ENCODE measurements at places on chromosomes 6 and 20.
A peak's percentile ranks its signal among the peaks of the same experiment; 100 is the strongest.

DNA sequence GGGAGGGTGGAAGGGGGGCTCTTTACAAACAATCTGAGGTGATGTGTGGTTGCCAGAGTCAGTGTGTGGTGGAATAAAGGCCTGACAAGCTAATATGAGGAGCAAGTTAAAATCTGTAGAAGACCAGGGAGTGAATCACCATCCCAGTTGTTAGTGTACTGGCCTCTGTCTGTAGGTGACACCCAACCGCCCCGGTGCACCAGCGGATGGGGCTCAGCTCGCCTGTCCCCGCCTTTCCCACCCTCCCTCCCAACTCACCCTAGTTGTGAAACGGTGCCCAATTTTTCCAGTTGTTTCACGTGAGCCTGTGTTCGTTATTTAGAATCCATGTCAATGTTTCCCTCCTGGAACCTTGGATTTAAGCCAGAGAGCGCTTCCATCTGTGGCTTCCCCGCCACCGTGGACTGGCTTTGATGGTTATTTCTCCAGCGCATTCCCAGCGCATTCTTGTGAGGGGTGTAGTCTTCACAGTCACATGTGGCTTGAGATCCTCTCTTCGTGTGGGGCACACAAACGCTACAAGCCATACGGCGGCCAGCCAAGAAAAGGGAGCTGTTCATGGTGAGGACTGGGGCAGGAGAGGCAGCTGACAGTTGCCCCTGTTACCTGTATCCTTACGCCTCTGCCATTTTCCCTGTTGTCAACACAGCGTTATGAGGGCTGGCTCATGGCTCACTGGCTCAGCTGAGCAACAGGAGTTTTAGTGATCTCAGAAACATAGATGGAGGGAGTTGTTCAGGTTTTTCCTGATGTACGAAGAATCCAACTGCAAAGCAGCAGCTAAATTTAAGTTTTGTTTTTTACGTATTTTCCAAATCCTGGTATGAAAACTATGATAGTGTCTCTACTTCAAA, 137.6 kb downstream of the ZDHHC14 start:
- DNase-seq, result no peak

- no peak for DNase-seq
Measured at GRCh38 chr6:97292671-97293070, 9.7 kb upstream of the MMS22L start.

DNA sequence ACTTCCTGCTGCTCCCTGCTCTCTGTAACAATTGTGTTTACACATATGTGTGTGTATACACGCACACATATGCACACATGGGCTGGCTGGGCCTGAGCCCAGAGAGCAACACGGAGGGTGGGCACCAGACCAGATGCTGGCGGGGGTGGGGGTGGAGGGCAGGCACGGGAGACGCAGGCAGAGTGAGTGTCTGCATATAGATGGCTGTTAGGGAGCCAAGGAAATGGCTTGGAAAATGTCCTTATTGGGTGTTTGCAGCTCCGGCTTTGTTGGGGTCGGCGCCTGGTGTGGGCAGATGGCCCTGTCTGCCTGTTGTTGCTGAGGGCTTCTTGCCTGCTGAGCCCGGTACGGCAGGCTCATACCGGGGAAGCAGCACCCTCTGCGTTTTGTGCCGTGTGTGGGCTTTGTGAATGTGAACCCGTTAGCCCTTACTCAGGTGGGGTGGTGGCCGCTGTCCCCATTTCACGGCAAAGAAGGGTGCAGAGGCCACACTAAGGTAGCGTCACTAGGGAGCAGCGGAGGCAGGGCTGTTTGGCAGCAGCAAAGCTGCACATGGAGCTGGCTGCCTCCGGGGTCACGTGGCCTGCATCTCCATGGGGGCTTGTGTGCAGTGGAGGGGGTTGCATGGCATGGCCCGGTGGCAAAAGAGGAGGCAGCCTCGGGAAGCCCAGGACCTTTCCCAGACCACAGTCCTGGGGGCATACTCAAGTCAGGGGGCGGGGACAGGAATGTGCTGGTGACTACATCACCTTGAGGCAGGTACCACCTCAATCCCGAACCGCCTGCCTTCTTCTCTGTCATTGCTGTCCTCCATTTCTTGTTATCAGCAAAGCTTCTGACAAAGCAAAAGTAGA, 47.4 kb upstream of the SRF start:
- DNase-seq, result no peak

- DNase-seq, result no peak
Measured at GRCh38 chr6:151118461-151119123, 121.2 kb upstream of the AKAP12 start.

DNA sequence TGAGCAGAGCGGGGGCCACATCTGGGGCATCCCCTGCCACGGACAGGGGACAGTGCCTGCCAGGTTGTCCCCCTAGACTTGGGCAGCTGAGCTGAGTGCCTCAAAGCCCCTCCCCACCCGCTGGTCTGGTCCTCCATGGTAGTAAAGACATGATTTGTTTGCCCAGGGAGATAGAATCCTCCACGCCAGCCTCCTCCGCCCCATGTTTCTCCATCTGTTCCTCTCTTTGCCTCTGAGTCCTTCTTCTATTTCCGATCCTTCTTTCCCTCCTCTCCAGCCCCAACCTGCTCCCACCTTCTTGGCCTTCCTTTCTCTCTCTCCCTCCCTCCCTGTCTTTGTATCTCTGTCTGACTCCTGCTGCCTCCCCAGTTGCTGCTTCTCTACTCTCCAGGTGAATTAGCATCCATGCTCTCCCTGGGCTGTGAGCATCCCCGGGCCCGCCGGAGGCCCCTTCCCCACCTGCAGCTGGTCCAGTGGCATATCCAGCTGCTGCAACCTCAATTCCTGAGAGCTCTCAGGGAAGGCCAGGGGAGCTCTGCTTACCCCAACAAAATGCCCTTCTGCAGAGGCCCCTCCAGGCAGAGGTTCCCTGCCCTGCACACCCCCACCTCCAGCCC, 45.8 kb downstream of the CPNE5 start:
- DNase-seq, result no peak

DNA sequence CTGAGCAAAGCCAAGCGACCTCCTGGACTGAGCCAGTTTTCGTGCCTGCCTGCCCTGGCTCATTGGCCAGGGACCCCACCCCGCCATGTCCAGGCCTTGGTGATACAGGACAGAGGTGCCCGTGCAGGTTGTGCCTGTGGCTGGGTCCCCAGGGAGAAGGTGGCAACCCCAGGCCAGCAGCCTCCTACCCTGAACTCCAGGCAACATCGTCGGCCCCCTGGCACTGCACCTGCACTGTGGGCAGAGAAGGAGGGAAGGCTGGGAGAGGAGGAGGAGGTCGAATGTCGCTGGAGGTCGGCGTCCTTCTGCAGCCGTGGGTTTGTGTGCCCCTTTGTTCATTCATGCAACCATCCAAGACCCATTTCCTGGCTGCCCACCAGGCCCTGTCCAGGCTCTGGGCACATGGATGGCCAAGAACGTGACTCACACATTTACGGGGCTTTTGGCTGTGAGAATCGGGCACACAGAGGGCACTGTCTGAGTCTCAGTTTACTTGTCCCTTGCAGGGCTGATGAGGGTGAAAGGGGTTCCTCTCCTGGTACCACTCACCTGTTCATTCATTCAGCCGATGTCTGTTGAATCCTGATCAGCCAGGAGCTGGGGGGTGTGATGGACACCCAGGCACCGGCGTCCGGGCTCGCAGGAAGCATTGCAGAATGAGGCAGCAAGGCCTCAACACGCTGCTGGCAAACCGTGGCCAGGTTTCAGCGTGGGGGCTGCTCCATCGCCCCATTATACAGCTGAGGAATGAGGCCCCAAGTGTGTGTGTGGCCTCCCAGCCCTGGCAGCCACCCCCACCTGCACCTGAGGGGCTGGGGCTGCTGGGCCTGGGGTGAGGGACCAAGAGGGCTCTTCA, 2.3 kb upstream of the RBBP8NL start:
- DNase-seq, result no peak

DNA sequence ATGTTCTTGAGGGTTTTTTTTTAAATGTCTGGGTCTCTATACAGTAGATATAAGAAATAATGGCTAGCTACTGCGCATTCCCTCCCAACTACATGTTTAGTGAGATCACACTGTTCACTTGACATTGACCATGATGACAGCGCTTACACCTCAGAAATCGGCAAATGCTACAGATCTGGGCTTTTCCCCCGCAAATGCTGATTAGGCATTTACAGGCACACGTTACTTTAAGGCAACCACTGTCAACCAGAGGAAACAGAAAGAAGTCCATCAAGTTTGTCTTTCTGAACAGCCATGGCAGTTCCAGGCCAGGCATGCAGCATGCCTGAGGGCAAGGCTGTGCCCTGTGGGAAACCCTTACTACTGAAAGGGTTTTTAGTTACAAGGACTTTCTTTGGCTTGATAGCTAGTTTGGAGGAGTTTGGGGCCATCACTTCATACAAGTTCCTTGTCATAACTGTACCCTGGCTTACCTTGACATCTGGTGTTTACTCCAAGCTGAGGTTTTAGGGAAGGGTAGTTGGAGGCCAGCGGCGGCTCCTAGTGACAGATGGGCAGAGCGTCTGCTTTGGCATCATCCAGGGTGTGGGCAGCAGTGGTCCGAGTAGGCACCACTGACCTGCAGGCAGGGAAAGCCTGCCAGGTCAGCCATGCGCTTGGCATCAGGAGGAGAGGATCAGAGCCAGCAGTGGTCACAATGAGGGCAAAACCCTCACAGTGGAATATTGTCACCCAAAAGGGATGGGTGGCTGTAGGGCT, 43.0 kb downstream of the CFAP61 start:
- DNase-seq, result no peak

GRCh38 chr6:106555767-106556166, 73.5 kb downstream of the RTN4IP1 start:
- DNase-seq, result no peak

- DNase-seq, result peak; percentile 74
Measured at GRCh38 chr6:131923356-131923755, 27.8 kb downstream of the CCN2 start.

DNA sequence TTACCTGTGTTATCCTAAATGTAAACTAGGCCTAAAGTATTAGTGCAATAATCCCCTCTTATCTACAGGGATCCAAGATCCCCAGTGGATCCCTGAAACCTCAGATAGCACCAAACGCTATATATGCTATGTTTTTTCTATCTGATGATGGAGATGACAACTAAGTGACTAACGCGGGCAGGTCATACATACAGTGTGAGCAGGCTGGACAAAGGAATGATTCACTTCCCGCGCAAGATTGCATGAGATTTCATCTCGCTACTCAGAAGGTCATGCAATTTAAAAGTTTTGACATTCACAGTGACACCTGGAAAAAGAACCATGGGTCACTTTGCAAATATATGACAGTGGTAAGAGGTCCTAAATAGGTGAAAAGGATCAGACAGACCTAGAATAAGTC, 875.9 kb downstream of the HACE1 start:
- no peak for DNase-seq

- no peak for DNase-seq
Measured at GRCh38 chr6:41670703-41671360, 32.6 kb downstream of the MDFI start.

- DNase-seq, result no peak
Measured at GRCh38 chr6:131693384-131693783, 7.8 kb downstream of the OR2A4 start.

- no peak for DNase-seq
Measured at GRCh38 chr6:157194643-157195042, 128.7 kb downstream of the TMEM242 start.

- DNase-seq, result no peak
Measured at GRCh38 chr20:46406986-46407670, 713 bp upstream of the ELMO2 start.

DNA sequence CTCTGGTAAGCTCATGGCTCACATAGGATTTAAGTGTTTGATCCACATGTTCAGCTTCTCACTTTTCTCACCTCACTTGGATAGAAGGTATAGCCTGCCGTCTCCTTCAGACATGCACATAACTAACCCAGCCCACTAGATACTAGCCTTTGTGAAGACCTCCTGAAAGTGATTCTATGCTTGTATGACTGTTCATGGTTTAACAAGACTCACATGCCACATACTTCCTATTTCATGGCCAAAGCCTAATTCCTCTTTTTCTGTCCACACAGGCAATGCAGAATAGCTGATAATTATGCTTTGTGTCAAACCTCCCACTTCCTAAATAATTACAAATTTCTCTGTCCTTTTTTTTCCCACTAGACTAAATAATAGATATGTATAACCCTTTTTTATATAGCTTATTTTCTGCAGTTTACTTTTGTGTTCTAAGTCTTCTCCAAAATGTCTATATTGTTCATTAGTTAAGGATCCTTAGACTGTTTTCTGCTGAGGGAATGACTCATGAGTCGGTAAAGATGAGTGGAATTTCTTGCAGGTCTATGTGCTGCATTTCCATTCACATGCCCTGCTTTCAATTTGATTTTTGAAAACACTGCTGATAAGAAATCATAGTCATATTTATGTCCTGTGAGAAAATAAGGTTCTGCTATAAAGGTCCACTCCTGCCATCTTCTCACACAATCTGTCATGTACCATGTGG, 43.0 kb downstream of the HDDC2 start:
- peak; percentile 74 for DNase-seq

DNA sequence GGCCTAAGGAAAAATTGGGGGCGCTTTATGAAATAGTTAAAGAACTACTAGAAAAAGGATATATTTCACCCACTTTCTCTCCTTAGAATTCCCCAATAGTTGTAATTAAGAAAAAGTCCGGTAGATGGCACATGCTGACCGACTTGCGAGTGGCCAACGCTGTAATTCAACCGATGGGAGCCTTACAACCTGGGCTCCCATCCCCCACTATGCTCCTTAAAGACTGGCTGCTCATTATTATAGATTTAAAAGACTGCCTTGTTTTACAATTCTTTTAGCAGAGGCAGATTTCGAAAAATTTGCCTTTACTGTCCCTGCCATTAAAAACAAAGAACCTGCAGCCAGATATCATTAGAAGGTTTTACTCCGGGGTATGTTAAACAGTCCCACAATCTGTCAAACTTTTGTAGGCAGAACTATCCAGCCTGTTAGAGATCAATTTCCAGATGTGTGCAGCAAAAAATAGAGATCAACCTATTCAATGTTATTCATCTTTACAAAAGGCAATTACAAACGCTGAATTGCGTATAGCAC, 58.5 kb upstream of the PRSS16 start:
- DNase-seq, result peak; percentile 81

Data from Kasumi-1 (cell line).